ENCODE measurements at places on chromosomes 7 and 10.
A peak's percentile ranks its signal among the peaks of the same experiment; 100 is the strongest.

- H3K4me3 ChIP-seq: no peak overlapping the region
- peaks cover 49% of the 10 kb centered on the region for H3K27me3 ChIP-seq
- no peak overlapping the region for H3K27ac ChIP-seq
- no peak for ATAC-seq
- no peaks in the 10 kb centered on the region for H3K36me3 ChIP-seq
Measured at GRCh38 chr10:23695825-23696420, 257.0 kb downstream of the OTUD1 start.

DNA sequence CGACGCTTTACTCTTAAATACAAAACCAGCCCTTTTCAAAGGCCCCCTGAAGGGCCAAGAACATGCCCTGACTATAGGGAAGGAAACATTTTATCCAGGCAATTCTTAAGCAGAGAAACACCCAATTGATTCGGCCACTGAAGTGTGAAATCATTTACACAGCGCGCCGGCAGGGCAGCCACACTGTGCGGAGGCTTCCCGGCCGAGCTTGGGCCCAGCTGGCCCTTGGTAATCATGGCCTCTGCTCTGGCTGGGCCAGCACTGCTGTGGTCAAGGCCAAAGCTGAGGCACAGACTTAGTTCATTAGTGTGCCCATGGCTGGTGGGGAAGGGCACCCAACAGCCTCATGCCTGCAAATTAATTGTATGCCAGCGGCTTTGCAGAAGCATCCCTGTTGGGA, 143.7 kb upstream of the HABP2 start:
- H3K27me3 ChIP-seq: no peaks in the 10 kb centered on the region
- no peaks in the 10 kb centered on the region for H3K36me3 ChIP-seq
- peak; percentile 31 for ATAC-seq
- H3K4me1 ChIP-seq: no peaks in the 10 kb centered on the region

- H3K27me3 ChIP-seq: peaks cover 19% of the 10 kb centered on the region
- ATAC-seq: no peak
- no peak overlapping the region for H3K27ac ChIP-seq
- no peak overlapping the region for H3K4me3 ChIP-seq
- H3K36me3 ChIP-seq: no peaks in the 10 kb centered on the region
- no peaks in the 10 kb centered on the region for H3K4me1 ChIP-seq
Measured at GRCh38 chr10:86306628-86307278, 59.8 kb downstream of the GRID1 start.

DNA sequence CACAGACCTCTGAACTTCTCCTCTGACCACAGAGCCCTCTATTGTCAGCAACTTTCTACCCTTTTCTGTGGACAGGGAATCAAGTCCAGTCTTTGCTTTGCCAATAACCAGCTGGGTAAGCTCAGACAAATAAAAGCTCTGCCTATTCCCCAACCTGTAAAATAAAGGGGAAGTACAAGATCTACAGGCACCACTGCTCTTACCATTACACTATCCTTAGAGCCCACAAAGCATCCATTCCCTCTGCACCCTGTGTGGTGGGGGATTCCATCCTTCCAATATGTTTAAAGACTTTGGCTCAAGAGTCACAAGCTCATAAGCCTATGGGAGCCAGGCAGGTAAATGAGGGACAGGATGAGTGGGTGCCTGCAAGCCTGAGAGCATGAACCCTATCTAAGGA, 88.2 kb downstream of the PARD3 start:
- H3K27me3 ChIP-seq: no peaks in the 10 kb centered on the region
- H3K36me3 ChIP-seq: no peaks in the 10 kb centered on the region
- no peaks in the 10 kb centered on the region for H3K4me1 ChIP-seq
- no peak for ATAC-seq
- no peak overlapping the region for H3K27ac ChIP-seq

DNA sequence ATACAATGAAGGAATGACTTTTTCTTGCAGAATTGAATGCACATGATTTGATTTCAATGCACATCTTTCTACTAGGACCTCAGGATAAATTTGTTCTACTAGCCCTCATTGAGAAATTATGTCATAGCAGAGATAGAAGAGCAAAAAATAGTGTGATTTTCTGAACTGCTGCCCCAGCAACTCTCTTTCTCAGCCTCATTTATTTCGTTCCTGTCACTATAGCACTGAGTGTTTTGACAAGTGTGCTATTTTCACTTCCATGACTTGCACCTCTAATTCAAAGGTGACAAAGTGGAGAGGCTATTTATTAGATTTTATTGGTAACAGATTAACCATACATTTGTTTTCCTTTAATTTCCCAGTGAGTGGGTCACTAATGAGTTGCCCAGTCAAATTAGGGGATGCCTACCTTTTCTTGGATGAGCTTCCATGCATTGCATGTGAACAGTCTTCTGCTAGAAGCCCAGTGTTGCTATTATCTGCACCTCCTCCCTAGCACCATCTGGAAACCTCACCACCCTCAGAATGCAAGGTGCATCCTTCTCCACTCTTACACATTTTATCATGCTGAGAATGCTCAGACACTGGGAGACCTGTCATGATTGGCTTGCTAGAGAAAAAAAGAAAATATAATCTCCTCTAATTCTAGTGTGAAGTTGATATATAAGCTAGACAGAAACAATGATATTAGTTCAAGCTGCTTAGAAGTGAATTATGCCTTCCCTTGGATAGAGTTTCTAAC, 119.6 kb upstream of the CTTNBP2 start:
- peaks cover 5% of the 10 kb centered on the region for H3K4me1 ChIP-seq
- no peak overlapping the region for H3K27ac ChIP-seq
- H3K36me3 ChIP-seq: no peaks in the 10 kb centered on the region
- no peak overlapping the region for H3K4me3 ChIP-seq
- no peaks in the 10 kb centered on the region for H3K27me3 ChIP-seq

- no peak overlapping the region for H3K27ac ChIP-seq
- H3K27me3 ChIP-seq: peaks cover 74% of the 10 kb centered on the region
- peaks cover 19% of the 10 kb centered on the region for H3K4me1 ChIP-seq
- no peak overlapping the region for H3K4me3 ChIP-seq
- no peak for ATAC-seq
Measured at GRCh38 chr7:55066524-55066923, 47.7 kb downstream of the EGFR start.

DNA sequence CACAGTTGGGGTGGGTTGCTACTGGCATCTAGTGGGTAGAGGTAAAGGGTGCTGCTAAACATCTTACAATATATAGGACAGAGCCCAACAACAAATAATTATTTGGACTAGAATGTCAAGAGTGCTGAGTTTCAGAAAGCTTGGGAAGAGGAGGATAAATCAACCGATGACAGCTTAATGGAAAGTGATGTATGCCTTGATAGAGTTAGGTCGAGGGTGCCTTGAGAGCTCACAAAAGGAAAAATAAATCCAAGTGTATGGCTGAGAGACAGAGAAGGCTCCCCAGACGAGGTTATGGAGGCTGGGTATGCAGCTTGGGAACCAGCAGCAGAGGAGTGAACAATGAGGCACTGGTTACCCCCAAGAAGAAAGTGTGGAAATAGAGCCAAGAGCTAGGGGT, 211.1 kb downstream of the HDAC9 start:
- H3K27ac ChIP-seq: no peak overlapping the region
- no peak overlapping the region for H3K4me3 ChIP-seq
- H3K4me1 ChIP-seq: peaks cover 4% of the 10 kb centered on the region
- no peaks in the 10 kb centered on the region for H3K27me3 ChIP-seq

DNA sequence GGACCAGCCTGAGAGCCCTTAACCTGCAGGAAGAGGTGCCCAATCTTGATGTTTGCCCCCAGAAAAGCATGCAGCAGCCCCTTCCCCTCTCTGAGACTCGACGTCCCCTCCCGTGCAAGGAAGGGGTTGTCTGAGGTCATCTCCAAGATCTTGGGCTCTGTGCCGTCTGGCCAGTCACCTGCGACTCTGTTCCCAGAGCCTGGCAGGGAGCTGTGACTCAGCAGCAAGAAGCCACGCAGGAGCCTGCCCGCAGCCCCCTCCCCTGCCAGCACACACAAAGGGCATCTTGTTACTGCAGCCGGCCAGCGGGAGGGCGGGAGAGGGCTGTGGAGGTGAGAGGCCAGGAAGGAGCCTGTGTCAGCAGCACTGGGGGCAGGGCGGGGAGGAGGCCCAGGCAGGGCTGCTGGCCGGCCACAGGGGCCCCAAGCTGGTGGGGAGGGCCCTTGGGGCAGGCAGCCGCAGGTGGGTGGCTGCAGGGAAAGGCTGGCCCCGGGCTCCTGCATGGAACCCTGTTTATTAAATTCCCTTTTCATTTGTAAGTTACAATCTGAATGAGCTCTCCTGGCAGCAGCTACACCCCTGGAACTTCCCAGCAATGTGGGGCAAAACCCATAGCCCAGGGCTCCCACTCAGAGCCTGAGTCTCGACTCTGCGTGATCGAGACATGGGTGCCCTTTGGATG, 103.7 kb upstream of the ZMIZ1 start:
- H3K36me3 ChIP-seq: no peaks in the 10 kb centered on the region
- no peaks in the 10 kb centered on the region for H3K4me1 ChIP-seq

- H3K27ac ChIP-seq: peak overlapping the region; percentile 8
- no peaks in the 10 kb centered on the region for H3K27me3 ChIP-seq
- H3K36me3 ChIP-seq: peaks cover 8% of the 10 kb centered on the region
- H3K4me1 ChIP-seq: peaks cover 16% of the 10 kb centered on the region
- ATAC-seq: no peak
- no peak overlapping the region for H3K4me3 ChIP-seq
Measured at GRCh38 chr10:98403812-98404504, 11.0 kb downstream of the PYROXD2 start.

DNA sequence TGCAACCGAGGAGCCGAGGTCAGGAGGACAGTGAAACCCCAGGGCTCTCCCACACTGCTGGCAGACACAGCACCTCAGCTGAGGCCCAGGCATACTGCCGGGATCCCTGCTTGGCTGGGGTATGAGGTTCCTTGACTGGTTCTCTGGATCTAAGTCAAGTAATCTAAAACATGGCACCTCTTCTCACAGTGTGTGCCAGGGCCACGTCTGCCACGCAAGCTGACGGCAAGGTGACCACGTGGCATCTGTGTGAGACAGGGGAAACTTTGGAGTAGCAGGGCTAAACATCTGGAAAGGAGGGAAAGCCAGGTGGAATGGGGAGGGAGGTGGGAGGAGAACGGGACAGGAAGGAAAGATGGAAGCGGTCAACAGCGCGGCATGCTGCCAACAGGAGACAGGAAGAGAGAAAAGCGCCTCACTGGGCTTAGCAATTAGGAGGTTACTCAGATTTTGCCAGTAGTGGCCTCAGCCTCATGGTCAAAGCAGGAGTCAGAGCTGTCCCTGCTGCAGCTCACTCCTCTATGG, 103.7 kb downstream of the CXCL12 start:
- no peak overlapping the region for H3K27ac ChIP-seq
- H3K4me1 ChIP-seq: no peaks in the 10 kb centered on the region
- ATAC-seq: peak; percentile 9
- H3K27me3 ChIP-seq: no peaks in the 10 kb centered on the region
- no peak overlapping the region for H3K4me3 ChIP-seq
- no peaks in the 10 kb centered on the region for H3K36me3 ChIP-seq

GRCh38 chr10:20966426-20966825, 69.3 kb upstream of the NEBL start:
- ATAC-seq: no peak
- H3K36me3 ChIP-seq: no peaks in the 10 kb centered on the region
- H3K4me1 ChIP-seq: peaks cover 6% of the 10 kb centered on the region

DNA sequence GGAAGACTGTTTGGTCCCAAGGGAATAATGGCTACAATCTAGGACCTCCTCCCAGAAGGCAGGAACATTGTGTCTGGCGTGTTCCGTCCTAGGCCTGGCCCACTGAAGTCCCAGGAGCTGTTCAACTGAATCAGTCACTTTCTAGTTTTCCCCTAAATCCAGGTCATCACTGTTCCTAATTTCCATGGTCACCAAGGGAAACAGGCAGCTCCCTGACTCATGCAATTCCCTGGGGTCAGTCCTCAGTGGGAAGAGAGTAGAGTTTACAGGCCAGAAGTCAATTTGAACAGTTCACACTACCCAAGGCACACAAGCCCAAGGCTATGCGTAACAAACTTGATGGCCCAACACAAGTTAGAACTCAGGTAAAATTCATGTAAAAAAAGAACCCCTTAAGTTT, 44.0 kb downstream of the CREB3L2 start:
- H3K27me3 ChIP-seq: no peaks in the 10 kb centered on the region
- no peak for ATAC-seq
- H3K4me1 ChIP-seq: peaks cover 37% of the 10 kb centered on the region
- H3K27ac ChIP-seq: no peak overlapping the region
- no peak overlapping the region for H3K4me3 ChIP-seq

GRCh38 chr7:154928136-154929005, 74.6 kb downstream of the PAXIP1 start:
- H3K27me3 ChIP-seq: no peaks in the 10 kb centered on the region
- peak overlapping the region; percentile 100 for H3K27ac ChIP-seq
- H3K36me3 ChIP-seq: peaks cover 14% of the 10 kb centered on the region
- ATAC-seq: peak; percentile 91
- H3K4me1 ChIP-seq: peaks cover 36% of the 10 kb centered on the region
- H3K4me3 ChIP-seq: peak overlapping the region; percentile 95

DNA sequence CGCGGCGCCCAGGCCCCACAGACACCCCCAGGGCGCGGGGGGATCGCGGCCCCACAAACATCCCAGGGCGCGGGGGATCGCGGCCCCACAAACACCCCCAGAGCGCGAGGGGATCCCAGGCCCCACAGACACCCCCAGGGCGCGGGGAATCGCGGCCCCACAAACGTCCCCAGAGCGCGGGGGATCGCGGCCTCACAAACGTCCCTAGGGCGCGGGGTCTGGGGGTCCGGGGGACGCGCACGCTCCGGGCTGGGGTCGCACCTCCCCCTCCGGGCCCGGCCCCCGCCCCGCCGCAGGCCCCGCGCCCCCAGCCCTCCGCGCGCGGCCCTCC, 382 bp downstream of the DIP2C start:
- ATAC-seq: no peak
- no peaks in the 10 kb centered on the region for H3K36me3 ChIP-seq
- no peaks in the 10 kb centered on the region for H3K4me1 ChIP-seq
- peaks cover 68% of the 10 kb centered on the region for H3K27me3 ChIP-seq
- H3K27ac ChIP-seq: no peak overlapping the region

DNA sequence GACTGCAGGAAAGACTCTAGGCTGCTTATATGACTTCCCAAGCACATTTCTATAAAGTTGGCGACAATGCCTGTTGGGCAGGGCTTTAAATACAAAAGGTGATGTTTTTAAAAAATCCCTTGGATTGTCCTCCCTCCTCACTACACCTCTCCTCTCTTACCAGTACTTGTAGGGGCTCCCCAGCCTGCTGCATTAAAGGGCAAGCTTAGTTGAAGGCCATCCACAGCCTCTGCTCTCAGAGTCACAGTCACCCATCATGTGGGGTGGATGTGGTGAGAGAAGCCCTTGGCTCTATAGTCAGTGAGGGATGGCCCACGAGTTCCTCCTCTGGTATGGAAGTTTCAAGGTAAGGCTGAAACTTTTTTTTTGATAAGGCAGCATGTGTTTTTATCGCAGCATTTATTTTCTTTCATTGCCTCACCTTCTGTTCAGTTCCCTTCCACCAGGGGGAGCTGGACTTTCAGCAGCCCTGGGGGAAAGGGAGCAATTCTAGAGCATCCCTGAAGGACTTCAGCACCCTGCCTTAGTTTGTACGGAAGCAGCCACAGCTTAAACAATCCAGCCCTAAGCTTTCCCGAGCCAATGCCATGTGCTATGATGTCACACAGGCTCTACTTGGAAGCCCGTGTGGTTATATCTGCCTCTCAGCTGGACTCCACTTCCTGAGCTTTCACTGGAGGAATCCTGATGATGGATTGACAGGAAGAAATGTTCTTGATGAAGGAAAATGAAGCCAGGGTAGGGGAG, 131.9 kb downstream of the CALCR start:
- no peak overlapping the region for H3K27ac ChIP-seq
- H3K27me3 ChIP-seq: peaks cover 7% of the 10 kb centered on the region
- no peak for ATAC-seq
- H3K4me3 ChIP-seq: no peak overlapping the region
- H3K4me1 ChIP-seq: peaks cover 4% of the 10 kb centered on the region

- no peak overlapping the region for H3K4me3 ChIP-seq
- H3K27me3 ChIP-seq: no peaks in the 10 kb centered on the region
- H3K27ac ChIP-seq: no peak overlapping the region
- peaks cover 11% of the 10 kb centered on the region for H3K36me3 ChIP-seq
Measured at GRCh38 chr7:6172910-6173295, 99.5 kb downstream of the CYTH3 start.

All from stimulated activated memory B cell treated with anti-CD40 and anti-IgM and Interleukin-4, amounts not matched to agents 10 μg/mL and 1 μg/mL and 100 μg/mL, for 72 hours (primary cell).